ENCODE measurements at places on chromosomes 3 and 15.

GRCh38 chr3:127816783-127817405, 5.4 kb downstream of the MGLL start:
- no peak for DNase-seq
- H3K36me3 ChIP-seq, result no peaks in the 10 kb centered on the region
- no peaks in the 10 kb centered on the region for H3K4me1 ChIP-seq
- H3K4me3 ChIP-seq, result no peak overlapping the region
- peaks cover 10% of the 10 kb centered on the region for H3K27me3 ChIP-seq

DNA sequence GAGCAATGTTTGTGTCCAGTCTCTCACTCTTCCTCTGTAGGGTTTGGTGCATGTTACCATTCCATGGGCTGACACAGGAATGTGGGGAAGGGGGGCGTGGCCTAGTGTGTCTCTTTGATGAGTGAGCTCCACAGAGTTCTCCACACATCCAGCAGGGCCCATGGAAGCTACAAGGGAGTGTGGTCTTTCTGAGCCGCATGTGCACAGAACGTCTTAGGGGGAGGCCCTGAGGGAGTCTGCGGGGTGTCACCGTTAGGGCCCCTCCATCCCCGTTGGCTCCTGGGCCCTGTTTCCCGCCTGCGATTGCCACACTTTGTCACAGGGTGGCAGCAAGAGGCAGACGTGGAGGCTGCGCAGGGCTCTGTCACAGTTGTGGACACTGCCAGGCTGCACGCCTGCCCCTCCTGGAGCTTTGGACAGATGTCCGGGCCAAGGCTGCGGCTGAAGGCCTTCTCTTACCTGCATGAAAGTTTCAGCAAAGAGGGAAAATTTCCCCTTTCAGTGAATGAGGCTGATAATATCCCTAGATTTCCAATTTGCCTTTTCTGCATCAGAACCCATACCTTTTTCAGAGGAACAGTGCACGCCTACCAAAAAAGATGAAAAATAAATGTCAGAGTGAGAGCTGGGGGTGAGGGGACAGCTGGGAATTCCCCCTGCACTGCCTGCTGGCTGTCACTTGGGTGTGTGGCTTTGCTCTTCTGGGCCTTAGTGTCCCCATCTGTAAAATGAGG, 24.3 kb downstream of the CACNA2D3 start:
- H3K36me3 ChIP-seq, result no peaks in the 10 kb centered on the region
- H3K4me1 ChIP-seq, result no peaks in the 10 kb centered on the region
- no peak overlapping the region for H3K27ac ChIP-seq
- DNase-seq, result no peak

- H3K4me3 ChIP-seq, result peak overlapping the region; percentile 76
- no peak overlapping the region for H3K27ac ChIP-seq
- H3K36me3 ChIP-seq, result no peaks in the 10 kb centered on the region
- DNase-seq, result no peak
- peaks cover 14% of the 10 kb centered on the region for H3K4me1 ChIP-seq
These were observed 14.4 kb downstream of the PAK6 start for GRCh38 chr15:40253167-40253790.

GRCh38 chr3:188489639-188490405, 335.9 kb downstream of the LPP start:
- H3K4me3 ChIP-seq, result no peak overlapping the region
- H3K4me1 ChIP-seq, result peaks cover 17% of the 10 kb centered on the region
- H3K36me3 ChIP-seq, result peaks cover 6% of the 10 kb centered on the region
- no peak for DNase-seq
- peak overlapping the region; percentile 11 for H3K27ac ChIP-seq

DNA sequence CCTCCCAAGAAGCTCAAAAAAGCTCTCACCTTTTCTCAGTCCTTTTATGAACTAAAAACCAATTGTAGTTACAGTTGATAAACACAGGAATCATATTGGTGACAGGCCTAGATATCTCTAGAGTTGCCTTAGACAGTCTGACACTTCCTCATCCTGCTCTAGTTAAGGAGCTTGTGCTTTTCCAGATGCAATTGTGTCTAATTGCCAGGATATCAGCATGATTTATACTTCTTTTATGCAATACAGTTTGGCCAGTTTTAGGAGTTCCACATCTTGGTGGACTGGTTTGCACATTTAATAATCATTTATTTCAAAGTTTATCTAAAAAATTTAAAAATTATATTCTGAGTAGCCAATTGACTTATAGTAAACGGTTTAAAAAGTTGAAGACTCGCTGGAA, 95.7 kb downstream of the DUT start:
- no peaks in the 10 kb centered on the region for H3K36me3 ChIP-seq
- peaks cover 2% of the 10 kb centered on the region for H3K4me1 ChIP-seq
- no peak overlapping the region for H3K27ac ChIP-seq
- no peak for DNase-seq
- H3K27me3 ChIP-seq, result no peaks in the 10 kb centered on the region

DNA sequence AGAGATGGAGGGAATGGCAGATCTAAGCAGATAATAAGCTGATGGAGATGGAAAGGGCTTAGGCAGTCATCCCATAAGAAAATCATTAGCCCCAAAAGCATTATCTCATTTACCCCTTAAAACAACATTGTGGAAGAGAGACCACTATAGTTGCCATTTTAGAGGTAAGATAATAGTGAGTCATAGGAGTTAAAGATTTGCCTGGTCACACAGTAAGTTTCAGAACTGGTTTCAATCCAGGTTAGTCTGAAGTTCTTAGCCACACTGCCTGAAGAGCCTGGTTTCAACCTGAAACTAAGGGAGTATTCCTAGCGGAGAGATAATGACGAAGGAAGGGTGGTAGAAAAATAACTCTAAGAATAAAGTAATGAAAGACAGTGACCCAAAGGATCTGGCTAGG, 13.0 kb upstream of the UBR1 start:
- H3K4me1 ChIP-seq, result peaks cover 14% of the 10 kb centered on the region
- H3K27me3 ChIP-seq, result peaks cover 8% of the 10 kb centered on the region
- no peak for DNase-seq
- H3K36me3 ChIP-seq, result no peaks in the 10 kb centered on the region
- H3K4me3 ChIP-seq, result no peak overlapping the region

DNA sequence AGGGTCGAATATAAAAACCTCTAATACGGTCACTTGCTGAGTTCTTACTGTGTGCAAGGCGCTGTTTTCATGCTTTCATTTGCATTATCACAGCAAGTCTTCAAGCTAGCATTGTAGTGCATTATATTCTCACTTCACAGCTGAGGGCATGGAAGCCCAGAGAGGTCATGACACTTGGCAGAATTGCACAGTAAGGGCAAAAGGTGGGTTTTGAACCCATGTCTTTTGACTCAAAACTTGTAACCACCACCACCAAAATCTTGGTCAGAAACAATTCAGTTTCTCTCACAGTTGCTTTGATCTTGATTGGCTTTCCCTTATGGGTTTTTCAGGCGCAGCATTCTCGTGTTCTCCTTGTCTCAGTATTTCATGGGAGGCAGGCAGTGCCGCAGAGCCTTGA, 371.1 kb downstream of the PTPRG start:
- DNase-seq, result no peak
- no peak overlapping the region for H3K27ac ChIP-seq
- H3K4me1 ChIP-seq, result no peaks in the 10 kb centered on the region
- peaks cover 10% of the 10 kb centered on the region for H3K36me3 ChIP-seq

- DNase-seq, result no peak
- H3K27me3 ChIP-seq, result peaks cover 7% of the 10 kb centered on the region
- no peak overlapping the region for H3K27ac ChIP-seq
- H3K4me3 ChIP-seq, result no peak overlapping the region
- peaks cover 4% of the 10 kb centered on the region for H3K4me1 ChIP-seq
These were observed 283.7 kb upstream of the ICE2 start for GRCh38 chr15:60762638-60763037.

- no peaks in the 10 kb centered on the region for H3K27me3 ChIP-seq
- H3K27ac ChIP-seq, result no peak overlapping the region
- DNase-seq, result no peak
- H3K4me1 ChIP-seq, result no peaks in the 10 kb centered on the region
- no peaks in the 10 kb centered on the region for H3K36me3 ChIP-seq
- no peak overlapping the region for H3K4me3 ChIP-seq
These were observed 273.5 kb downstream of the NEK10 start for GRCh38 chr3:27095553-27096222.

DNA sequence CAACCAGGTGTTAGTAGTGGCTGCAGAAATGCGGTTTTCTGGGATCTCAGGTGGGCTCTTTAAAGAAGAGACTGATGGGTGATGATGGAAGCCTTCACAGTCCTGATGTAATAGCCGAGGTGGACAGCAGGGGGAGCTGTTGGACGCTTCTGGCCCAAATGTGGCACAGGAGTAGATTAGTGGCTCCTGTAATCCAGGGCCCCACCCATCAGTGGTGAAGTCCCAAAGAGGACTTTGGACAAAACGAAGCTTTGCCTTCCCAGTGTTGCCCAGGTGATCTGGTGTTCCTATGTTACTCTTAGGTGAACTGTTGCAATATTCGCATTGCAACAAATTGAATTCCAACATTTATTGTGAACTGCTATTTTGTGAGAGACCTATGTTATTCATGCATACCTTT, 31.8 kb upstream of the MYZAP start:
- peak; percentile 74 for DNase-seq
- no peak overlapping the region for H3K27ac ChIP-seq
- no peaks in the 10 kb centered on the region for H3K36me3 ChIP-seq
- H3K4me1 ChIP-seq, result no peaks in the 10 kb centered on the region
- peaks cover 25% of the 10 kb centered on the region for H3K27me3 ChIP-seq
- no peak overlapping the region for H3K4me3 ChIP-seq

DNA sequence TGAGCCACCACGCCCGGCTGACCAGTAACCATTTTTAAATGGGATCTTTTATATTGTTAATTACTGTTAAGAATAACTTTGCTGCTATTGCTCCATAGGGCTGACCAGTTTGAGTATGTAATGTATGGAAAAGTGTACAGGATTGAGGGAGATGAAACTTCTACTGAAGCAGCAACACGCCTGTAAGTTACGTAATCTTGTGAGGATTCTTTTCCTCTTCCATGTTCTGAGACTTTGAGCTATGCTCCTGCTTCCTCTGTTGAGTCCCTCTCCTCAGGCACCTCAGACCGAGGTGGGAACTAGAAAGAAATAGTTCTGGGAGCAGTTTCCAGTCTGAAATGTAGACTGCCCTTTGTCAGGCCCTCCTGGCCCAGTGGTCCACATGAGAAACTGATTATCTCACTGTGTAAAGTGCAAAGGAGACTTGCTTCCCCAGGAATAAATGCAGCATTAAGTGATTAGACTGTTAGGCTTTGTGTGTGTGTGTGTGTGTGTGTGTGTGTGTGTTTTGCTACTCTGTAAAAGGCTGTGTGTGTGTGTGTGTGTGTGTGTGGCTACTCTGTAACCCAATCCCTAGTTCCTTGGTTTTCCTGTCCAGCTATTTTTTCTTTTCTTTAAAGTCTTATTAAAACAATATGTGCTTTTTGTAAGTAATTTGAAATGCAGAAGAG, 5.2 kb downstream of the POLR2H start:
- H3K27ac ChIP-seq, result no peak overlapping the region
- peaks cover 41% of the 10 kb centered on the region for H3K36me3 ChIP-seq
- peaks cover 33% of the 10 kb centered on the region for H3K4me1 ChIP-seq
- no peaks in the 10 kb centered on the region for H3K27me3 ChIP-seq

- H3K4me1 ChIP-seq, result no peaks in the 10 kb centered on the region
- H3K27me3 ChIP-seq, result peaks cover 25% of the 10 kb centered on the region
- H3K27ac ChIP-seq, result no peak overlapping the region
- no peaks in the 10 kb centered on the region for H3K36me3 ChIP-seq
These were observed 104.0 kb downstream of the SEMA5B start for GRCh38 chr3:122923611-122924010.

DNA sequence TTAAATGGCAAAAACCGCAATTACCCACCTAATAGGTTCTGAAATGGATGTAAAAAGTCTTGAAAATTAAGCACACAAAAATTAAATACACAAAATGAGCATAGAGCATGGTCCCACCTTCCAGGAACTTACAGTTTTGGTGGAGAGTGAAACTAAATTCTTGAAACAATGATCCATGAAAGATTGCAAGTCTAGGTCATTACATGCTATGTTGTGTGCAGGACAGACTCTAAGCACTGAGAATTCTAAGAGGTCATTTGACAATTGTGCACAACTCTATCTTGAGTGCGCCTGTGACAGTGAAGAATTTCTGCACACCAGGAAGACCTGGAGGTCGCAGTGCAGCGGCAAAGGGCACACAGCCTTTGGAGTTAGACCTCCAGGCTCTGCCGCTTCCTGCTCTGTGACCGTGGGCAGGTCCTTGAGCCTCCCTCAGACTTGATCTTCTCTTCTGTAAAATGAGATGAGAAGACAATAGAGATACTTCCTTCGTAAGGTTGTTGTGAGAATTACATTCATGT, 153.3 kb upstream of the TPM1 start:
- no peaks in the 10 kb centered on the region for H3K36me3 ChIP-seq
- H3K27me3 ChIP-seq, result peaks cover 20% of the 10 kb centered on the region
- H3K27ac ChIP-seq, result no peak overlapping the region
- DNase-seq, result no peak
- H3K4me3 ChIP-seq, result no peak overlapping the region

GRCh38 chr3:182527745-182528144, 265.6 kb upstream of the ATP11B start:
- no peaks in the 10 kb centered on the region for H3K27me3 ChIP-seq
- H3K4me1 ChIP-seq, result no peaks in the 10 kb centered on the region
- no peak for DNase-seq
- no peaks in the 10 kb centered on the region for H3K36me3 ChIP-seq
- H3K4me3 ChIP-seq, result no peak overlapping the region

GRCh38 chr3:58266577-58266976, 29.0 kb downstream of the ABHD6 start:
- no peaks in the 10 kb centered on the region for H3K36me3 ChIP-seq
- no peaks in the 10 kb centered on the region for H3K4me1 ChIP-seq
- no peak for DNase-seq
- no peak overlapping the region for H3K4me3 ChIP-seq
- H3K27ac ChIP-seq, result no peak overlapping the region
- H3K27me3 ChIP-seq, result no peaks in the 10 kb centered on the region

DNA sequence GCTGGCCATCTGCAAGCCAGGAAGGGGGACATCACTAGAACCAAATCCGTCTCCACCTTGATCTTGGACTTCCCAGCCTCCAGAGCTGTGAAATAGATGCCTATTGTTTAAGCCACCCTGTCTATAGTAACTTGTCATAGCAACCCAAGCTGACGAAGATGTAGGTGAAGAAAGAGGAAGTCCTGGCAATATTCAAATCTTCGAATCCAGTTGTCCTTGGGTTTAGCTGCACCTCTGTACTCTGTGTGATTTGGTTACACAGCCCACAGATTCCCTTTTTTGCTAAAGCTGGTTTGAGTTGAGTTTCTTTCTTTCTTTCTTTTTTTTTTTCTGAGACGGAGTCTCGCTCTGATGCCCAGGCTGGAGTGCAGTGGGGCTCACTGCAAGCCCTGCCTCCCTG, 68.0 kb upstream of the XCR1 start:
- no peaks in the 10 kb centered on the region for H3K27me3 ChIP-seq
- H3K27ac ChIP-seq, result peak overlapping the region; percentile 97
- peaks cover 87% of the 10 kb centered on the region for H3K4me1 ChIP-seq
- H3K4me3 ChIP-seq, result peak overlapping the region; percentile 18

GRCh38 chr3:156792945-156793344, 33.2 kb upstream of the LEKR1 start:
- peaks cover 27% of the 10 kb centered on the region for H3K4me1 ChIP-seq
- peaks cover 11% of the 10 kb centered on the region for H3K36me3 ChIP-seq
- no peaks in the 10 kb centered on the region for H3K27me3 ChIP-seq
- DNase-seq, result no peak
- H3K4me3 ChIP-seq, result peak overlapping the region; percentile 31

- no peaks in the 10 kb centered on the region for H3K36me3 ChIP-seq
- no peak overlapping the region for H3K4me3 ChIP-seq
- H3K27ac ChIP-seq, result no peak overlapping the region
- H3K4me1 ChIP-seq, result peaks cover 4% of the 10 kb centered on the region
- no peak for DNase-seq
These were observed 232.9 kb downstream of the ADAMTS17 start for GRCh38 chr15:100108846-100109245.

Data from natural killer cell treated with Interleukin-12 subunit alpha and Interleukin-12 subunit beta and Interleukin-15 and Interleukin-18, amount 100 ng/mL, for 72 hours (primary cell).